ENCODE measurements at places on chromosomes 16 and 17.

DNA sequence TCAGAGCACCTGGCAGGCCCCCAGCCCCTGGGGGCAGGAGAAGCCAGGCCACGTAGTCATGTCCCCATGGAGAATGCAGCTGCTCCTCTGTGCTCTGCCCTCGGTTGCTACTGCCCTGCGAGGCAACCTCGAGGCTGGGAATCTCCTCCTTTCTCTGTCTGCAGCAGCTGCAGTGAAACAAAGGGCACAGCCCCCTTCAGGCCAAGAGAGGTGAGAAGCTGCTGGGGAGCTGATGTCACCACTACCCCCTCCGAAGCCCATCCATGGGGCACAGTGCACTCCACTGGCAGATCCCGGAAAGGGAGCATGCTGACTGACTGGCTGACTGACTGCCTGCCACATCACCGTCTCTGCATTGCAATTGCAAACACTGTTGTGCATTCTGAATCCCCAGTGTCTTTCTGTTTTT, 103.7 kb downstream of the GRIN2A start:
- no peak for DNase-seq

DNA sequence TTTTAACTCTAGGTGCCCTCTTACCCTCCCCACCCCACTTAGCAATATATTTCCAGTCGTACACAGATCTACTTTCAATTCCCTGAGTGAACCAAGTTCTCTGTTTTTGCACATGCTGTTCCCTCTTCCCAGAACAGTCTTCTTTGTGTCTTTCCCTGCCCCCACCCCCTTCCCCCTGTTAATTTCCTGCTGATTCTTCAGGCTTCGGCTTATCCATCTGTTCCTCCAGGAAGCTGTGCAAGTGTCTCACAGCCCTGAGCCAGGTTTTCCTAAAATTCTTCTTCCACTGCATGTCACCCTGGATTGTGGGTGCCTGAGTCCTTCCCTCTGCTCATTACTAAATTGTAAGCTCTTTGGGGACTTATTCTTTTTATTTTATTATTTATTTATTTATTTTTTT, 12.4 kb upstream of the SPOP start:
- no peak for DNase-seq

DNA sequence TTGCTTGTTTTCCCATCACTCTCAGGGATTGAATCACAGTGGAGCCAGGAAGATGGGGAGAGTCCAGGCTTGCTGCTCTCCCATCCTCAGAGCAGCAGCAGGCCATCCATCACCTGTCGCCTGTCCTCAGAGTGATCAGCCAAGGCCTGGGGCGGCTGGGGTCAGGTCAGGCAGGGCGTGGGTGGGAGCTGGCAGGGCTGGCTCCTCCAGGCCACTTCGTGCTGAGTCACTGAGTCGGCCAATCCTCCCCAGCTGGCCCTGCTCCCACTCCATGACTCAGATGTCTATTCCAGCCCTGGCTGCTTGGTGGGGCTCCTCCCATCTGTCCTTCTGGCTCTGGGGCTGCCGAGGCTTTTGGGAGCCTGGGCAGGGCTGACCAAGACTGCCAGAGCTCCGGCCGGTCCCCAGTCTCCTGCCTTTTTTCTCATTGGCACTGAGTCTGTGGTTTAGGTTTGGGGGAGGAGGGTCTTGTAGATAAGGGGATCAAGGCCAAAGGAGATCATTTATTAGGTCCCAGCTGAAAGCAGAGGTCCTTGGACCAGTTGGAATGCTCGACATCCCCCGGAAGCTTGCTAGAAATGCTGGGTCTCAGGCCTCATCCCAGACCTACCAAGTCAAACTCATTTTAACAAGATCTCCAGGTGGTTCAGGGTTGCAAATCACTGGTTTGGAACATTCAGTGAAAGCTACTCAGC, 72.7 kb downstream of the ABCC1 start:
- DNase-seq, result no peak

DNA sequence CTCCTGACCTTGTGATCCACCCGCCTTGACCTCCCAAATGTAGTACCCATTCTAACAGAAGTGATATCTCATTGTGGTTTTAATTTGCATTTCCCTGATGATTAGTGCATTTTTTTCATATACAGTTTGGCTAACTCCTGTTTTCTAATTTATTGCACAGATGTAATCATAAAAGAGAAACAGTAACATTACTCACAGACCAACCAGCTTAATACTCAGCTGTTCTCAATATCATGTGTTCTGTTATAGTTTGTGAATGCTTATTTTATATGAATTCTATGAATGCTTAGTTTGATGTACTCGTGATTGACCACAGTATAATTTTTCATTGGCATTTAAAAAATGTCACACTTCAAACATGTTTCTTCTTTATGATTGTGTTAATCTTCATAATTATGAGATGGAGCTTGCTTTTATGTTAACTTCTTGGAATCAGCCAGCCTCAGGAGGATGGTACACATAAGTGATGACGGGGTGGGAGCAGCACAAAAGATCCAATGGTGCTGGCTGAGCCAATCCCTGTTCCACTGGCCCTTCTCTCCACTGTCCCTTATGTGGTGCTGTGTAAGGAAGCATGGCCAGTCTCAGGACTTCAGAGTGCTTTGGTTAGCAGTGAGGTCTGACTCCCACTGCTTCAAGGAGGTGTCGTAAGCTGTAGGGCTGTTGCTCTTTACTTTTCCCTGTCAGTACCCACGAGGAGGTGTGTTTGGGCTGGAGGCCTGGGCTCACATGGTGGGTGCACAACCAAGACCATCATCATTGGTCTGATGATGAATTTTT, 191.0 kb downstream of the SPECC1 start:
- DNase-seq, result no peak

DNA sequence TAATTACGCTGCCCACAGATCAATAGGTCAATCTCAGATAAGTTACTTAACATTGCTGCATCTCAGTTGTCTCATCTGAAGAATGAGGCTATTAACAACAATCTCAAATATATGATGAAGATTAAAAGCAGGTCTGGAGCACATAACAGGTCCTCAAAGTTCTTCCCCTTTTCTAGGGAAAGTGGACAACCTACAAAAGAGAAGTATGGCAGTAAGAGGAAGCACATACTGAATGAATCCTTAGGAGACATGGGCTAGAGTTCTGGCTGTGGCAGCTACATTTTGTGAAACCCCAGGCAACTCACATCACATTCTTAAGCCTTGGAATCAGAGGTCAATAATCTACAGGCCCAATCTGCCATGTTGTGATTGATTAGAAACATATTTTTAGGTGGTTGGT, 180.6 kb downstream of the PCTP start:
- no peak for DNase-seq

- no peak for DNase-seq
Observed at GRCh38 chr16:3857189-3858043, 23.1 kb downstream of the CREBBP start.

- no peak for DNase-seq
Observed at GRCh38 chr17:77124192-77124889, 16.4 kb upstream of the SEC14L1 start.

- peak; percentile 92 for DNase-seq
Observed at GRCh38 chr17:36545077-36545464, 352 bp downstream of the GGNBP2 start.

- DNase-seq, result no peak
Observed at GRCh38 chr16:84598360-84598759, 19.5 kb downstream of the COTL1 start.

DNA sequence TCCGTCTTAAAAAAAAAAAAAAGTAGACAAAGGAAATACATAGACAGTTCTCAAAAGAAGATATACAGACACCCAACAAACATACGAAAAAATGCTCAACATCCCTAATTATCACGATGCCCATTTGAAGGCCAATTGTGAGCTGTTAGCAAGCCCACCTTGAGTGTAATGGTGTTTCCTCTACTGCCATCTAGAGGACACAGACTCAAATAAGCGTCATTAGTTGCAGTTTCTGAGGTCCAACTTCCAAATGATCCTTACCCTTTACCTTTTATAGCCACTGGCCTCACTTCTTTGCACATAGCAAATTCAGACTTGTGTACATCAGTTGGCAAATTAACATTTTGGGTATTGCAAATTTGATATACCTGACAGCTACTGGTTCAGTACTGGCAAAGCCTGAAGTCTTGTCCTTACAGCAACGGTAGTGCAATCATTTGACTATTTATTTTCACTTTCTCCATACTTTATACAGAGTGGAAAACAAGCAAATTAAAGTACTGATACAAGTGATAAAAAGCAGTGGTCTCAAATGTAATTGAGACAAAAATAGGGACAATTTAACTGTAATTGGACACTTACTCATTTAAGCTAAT, 536.3 kb upstream of the EEF2KMT start:
- no peak for DNase-seq

- no peak for DNase-seq
Observed at GRCh38 chr17:77905766-77906165, 52.7 kb upstream of the TNRC6C start.

GRCh38 chr17:2034806-2035540, 5.0 kb downstream of the DPH1 start:
- no peak for DNase-seq

DNA sequence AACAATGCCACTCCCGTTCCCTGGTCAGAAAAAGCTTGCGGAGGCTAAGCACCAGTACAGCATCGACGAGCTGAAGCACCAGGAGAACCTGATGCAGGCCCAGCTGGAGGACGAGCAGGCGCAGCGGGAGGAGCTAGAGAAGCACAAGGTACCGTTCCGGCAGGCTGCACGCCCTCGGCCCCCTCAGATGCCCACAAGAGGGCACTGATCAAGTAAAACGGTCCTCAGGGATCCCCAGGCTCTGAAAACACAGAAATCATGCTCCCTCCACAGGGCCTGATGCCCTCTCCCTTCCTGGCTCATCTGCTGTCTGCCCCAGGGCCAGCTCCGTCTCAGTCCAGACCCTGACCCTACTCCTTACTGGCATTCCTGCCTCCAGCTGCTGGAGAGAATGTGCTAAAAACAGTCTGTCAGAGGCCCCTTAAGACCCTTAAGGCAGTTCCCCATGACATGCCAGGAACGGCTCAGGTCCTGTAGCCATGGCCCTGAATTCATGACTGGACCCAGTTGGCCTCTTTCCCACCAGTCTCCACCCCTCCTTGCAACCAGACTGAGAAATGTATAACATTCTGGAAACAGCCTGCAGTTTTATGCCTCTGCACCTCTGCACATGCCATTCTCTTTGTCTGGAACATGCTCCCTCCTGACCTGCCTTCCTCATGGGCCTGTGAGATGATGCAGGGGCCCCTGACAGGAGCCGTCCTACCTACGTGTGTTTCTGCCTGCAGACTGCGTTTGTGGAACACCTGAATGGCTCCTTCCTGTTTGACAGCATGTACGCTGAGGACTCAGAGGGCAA, 21.8 kb downstream of the DRC3 start:
- no peak for DNase-seq

- DNase-seq, result no peak
Observed at GRCh38 chr16:12390644-12391043, 413.0 kb downstream of the CPPED1 start.

GRCh38 chr16:76265434-76266045, 11.7 kb upstream of the CNTNAP4 start:
- no peak for DNase-seq

DNA sequence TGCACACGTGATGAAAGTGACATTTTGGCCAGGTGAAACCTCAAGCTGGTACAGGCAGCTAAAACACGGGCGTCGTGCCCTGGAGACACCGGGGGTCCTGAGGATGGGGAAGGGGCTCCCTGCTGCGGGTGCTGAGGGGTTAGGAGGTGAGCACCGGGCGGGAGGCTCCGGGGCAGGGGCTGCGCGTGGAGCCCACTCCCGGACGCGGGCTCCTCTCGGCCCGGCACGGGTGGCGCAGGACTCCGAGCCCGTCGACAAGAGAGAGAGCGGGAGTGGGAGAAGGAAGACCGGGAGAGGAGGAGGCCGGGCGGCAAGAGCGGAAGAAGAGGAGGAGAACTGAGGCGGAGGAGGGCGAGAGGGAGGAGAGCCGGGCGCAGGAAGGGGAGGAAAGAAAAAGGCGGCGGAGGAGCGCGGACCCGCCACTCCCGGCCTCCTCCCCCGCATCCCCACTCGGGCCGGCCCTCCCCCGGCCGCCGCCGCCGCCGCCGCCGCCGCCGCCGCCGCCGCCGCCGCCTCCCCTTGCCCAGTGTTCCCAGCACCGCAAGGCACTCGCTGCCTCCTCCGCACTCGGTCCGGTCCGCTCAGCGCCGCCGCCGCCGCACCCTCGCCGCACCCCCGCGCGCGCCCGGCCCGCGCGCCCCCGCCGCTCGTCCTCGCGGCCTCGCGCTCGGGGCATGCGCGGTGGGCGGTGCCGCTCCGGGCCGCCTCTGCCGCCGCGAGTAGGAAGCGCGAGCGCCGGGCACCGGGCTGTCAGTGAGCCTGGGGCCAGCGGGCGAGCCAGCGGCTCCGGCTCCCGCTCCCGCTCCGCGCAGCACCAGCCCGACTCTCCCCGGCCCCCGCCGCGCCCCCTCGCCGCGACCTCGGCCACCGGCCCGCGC, at the start of gene PRKCA:
Gene PRKCA, plus strand, starts transcription at position 750 of the 878 bp plus-strand sequence.
- DNase-seq, result peak; percentile 80

GRCh38 chr16:14496786-14497185, 133.3 kb downstream of the PARN start:
- DNase-seq, result no peak

- DNase-seq, result no peak
Observed at GRCh38 chr17:75996665-75997590, 3.7 kb upstream of the CDK3 start.
